ENCODE measurements at places on chromosomes 7 and 10. TPM values are rescaled to one million over a fixed set of nuclear protein-coding genes. Genes with fewer than 3 reads are reported as not detected.
A peak's percentile ranks its signal among the peaks of the same experiment; 100 is the strongest.

SSC4D gene
- total RNA-seq, result 2.5 TPM

GRCh38 chr7:106534271-106534846 is 126.6 kb downstream of the CCDC71L start:
- DNase-seq, result no peak

- DNase-seq, result peak; percentile 96
Measured at GRCh38 chr7:2701832-2702593, 14.0 kb downstream of the AMZ1 start.

- DNase-seq, result no peak
Measured at GRCh38 chr7:92955081-92955480, 118.7 kb upstream of the CDK6 start.

FAM25C gene
- not detected for total RNA-seq

KLLN gene
- 0.68 TPM for total RNA-seq

EIF4H gene
- 125 TPM for total RNA-seq

MKX gene
- total RNA-seq, result 0.30 TPM

- no peak for DNase-seq
Measured at GRCh38 chr10:60905580-60905979, 38.4 kb downstream of the RHOBTB1 start.

DNA sequence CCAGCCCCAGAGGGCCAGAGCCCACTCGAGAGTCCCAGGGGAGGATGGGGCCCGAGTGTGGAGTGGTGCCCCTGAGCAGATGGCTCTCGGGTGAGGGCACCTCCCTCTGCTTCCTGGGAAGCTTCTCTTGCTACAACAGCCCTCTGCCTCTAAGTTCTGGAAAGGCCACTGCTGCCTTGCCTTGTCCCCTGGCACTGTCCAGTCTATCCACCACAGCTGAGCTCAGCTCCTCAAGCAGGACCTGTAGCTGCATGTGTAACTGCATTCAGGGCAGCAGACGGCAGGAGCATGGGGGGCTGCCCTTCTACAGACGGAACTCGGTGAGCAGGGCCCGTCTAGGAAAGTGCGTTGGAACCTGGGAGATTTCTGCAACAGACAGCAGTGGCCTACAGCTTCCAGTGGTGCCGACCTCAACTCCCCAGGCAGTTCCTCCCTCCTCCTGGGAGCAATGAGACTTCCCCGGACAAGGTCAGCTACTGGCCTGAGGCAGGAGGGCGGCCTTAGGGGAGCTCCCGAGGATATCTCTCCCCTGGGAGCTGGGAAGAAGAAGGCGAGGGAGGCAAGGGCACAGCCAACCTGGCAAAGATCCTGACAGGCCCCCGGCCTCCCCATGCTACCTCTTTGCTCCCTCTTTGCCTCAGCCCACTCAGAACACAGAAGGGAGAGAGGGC is 88.5 kb downstream of the DLG5 start:
- no peak for DNase-seq

- DNase-seq, result no peak
Measured at GRCh38 chr7:69654849-69655707, 56.8 kb downstream of the AUTS2 start.

LBX1 gene
- not detected for total RNA-seq

GRCh38 chr7:108015740-108016139 is 12.8 kb upstream of the LAMB1 start:
- DNase-seq, result no peak

- no peak for DNase-seq
Measured at GRCh38 chr7:116776610-116777289, 85.6 kb upstream of the CAPZA2 start.

OR9A2 gene
- total RNA-seq, result not detected

PPP1R9A gene
- total RNA-seq, result 1.2 TPM

FAM53B gene
- total RNA-seq, result 5.7 TPM

DNA sequence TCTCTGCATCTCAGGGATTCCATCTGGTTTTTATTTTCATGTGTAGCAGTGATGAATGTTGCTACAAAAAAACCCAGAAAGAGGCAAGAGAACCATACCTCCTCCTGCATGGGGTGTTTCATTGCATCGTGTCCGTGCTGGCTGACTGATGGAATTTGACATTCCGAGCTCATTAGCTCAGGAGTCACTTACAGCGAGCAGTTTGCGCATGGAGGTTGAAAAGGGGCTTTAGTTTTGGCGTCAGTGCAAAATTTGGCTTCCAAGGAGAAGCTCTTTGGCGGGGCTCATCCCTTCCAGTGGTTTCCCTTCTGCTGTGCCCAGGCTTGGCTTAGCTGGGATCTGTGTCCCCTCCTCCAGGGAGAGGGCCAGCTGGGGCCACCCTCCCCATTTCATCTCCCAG is 25.8 kb downstream of the EMX2 start:
- DNase-seq, result no peak

SRRM3 gene
- 0.20 TPM for total RNA-seq
